ENCODE measurements at places on chromosomes 6 and 20.

GRCh38 chr20:57633945-57634491 lies 13.8 kb upstream of the ZBP1 start:
- no peak for DNase-seq

DNA sequence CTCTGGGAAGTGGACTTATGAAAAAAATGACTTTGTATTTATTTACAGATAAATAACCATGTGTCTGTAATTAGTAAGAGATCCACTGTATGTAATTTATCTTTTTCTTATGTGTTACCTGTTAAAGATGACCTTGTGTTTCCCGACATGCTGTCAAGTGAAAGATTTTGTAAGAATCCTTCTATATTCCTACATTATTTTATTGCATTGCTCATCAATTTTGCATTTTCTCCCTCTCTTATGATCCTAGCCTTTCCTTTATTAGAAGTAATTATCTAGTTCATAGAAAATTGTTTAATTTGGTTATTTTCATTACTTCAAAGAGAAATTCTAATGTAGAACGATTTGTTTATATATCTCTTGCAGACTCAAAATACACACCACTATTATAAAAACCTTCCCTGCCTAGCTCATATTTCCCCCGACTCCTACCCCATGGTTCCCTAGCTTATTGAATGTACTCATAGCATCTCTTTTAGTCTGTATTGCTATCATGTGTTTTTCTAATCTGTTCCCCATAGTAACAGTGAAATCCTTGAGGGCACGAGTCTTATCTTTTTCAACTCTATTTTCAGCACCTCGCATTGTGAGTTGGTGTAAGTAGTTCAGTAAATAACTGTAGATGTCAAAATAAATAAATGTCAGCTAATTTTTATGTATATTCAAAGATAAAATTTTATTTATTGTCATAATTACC lies 774.4 kb downstream of the HDGFL1 start:
- DNase-seq = no peak

DNA sequence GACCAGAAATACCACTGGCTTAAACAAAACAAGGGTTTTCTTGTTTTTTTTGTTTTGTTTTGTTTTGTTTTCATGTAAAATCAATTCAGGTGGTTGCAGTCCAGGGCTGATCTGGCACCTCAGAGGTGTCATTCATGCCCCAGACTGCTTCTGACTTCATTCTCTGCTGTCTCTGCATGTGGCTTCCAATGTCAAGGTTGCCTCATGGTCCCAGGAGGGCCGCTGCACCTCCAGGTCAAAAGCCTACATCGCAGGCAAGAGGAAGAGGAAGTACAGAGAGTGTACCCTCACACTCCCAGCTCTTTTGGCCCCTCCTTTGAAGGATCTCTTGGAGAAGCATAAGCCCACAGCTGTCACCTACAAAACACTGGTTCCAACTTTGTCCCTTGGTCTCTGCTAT lies 1.4 kb upstream of the BTN3A1 start:
- no peak for DNase-seq

GRCh38 chr6:125157280-125157679 lies 3.7 kb downstream of the TPD52L1 start:
- DNase-seq = no peak

DNA sequence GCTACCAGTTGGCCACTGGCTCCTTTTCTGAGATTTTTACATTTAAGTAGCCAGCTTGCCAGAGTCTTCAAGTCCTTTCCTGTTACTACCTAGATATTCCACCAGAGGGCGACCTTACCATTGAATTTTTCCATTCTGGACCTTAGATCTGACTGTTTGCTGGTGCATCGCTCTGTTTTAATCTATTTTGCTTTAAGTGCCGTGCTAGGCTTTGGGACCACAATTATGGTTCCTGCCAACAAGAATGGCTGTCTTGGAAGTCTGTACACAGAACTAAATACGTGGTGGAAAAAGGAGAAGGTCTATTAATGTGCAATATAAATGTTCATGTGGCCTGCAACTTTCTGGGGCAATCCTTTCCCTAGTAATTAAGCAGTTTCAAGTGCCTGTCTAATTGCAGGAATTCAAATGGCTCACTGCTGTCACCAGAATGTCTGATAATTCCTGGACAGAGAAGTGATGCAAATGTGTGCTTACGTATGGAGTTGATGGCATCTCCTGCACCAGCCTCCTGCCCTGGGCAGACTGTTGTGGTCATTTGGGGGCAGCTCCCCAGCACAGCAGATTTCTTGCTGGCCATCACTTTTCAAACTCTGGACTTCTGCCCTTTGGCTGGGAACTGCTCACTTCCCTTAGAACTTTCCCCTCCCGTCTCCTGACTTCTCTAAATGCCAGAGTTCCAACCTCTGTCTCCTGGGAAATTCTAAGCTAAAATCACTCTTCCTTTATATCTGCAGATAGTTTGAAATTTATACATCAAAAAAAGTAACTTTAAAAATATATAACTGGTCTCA lies 5.6 kb upstream of the HLA-DOA start:
- DNase-seq = peak; percentile 84

DNA sequence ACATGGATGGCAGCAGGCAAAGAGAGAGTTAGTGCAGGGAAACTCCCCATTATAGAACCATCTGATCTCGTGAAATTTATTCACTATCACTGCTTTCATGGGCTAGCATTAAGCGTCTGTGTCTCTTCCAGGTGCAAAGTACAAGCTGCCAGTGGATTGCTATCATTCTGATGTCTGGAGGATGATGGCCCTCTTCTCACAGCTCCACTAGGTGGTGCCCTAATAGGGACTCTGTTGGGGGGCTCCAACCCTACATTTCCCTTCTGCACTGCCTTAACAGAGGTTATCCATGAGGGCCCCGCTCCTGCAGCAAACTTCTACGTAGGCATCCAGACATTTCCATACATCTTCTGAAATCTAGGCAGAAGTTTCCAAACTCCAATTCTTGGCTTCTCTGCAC lies 347.8 kb upstream of the HS3ST5 start:
- DNase-seq = no peak

- no peak for DNase-seq
Measured at GRCh38 chr20:48339190-48339985, 488.4 kb downstream of the PREX1 start.

DNA sequence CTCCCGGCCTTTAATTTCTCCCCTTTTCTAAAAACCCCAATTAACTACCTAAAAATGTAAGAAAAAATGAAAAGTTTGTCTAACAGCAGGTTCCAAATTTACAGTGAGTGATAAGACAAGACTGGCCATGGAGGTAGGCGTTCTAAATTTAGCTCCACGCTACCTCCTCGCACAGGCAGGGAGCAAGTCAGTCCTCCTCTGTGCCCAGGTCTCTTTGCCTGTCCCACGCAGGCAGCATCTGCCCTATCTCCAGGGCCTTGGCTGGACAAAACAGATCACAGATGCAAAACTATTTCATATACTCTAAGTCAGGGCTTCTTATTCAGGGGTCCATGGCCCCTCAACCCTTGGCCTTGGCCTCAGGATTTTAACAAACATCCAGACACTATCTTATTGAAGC lies 98.0 kb upstream of the JARID2 start:
- DNase-seq = no peak

DNA sequence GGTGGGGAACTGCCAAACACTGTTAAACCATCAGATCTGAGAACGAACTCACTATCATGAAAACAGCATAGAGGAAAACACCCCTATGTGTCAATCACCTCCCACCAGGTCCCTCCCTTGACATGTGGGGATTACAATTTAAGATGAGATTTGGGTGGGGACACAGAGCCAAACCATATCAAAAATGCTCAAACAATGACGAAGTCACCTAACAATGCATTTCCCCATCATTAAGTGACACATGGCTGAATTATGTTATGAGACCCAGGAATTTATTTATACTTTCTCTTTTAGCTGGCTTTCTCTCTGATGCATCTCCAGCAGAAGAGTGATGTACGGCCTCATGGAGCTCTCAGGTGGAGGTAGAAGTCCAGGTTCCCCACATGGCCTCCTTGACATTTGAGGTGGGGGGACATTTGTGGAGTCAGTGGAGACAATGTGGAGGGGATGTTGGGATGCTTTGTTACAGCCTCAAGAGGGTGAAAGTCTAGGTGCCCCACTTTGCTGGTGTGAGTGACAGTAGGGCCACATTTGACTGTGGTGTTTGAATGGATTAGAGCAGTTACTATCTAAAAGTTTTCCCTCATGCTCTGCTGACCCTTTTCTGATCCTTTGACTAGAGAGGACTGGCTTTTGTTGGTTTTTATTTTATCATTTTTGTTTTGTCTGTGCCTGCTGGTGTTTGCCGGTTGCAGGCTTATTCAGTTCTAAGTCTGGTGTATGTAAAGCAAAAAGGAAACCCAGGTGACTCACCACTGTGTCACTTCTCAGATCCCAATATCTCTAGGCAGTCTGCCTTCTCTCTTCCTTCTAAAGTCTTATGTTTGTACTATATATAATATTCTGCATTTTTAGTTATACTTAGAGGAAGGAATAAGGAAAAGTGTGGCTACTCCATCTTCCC lies 18.5 kb upstream of the DCBLD1 start:
- DNase-seq = no peak

GRCh38 chr20:33465481-33466302 lies 22.1 kb upstream of the SNTA1 start:
- DNase-seq = peak; percentile 19

All from naive B cell (primary cell).